HT1080 (cell line): ENCODE measurements at places on chromosomes 5 and 9. TPM values are rescaled to one million over a fixed set of nuclear protein-coding genes. Genes with fewer than 3 reads are reported as not detected.

Gene FOXD4L3
- not detected in 2 replicates for total RNA-seq

Gene GBGT1
- 0.13 and 0.21 TPM in 2 replicates for total RNA-seq

Gene GABRA1
- not detected in 2 replicates for total RNA-seq

Gene AHRR
- 2.1 and 2.4 TPM in 2 replicates for total RNA-seq

Gene EXD3
- 3.5 and 4.7 TPM in 2 replicates for total RNA-seq

Gene INIP
- 16.3 and 29.4 TPM in 2 replicates for total RNA-seq

Gene IFT74
- 11.0 and 14.0 TPM in 2 replicates for total RNA-seq

Gene ISL1
- total RNA-seq = 1.3 and 1.9 TPM in 2 replicates

Gene EQTN
- total RNA-seq = not detected in 2 replicates
